ENCODE measurements at places on chromosomes 13 and 19.

DNA sequence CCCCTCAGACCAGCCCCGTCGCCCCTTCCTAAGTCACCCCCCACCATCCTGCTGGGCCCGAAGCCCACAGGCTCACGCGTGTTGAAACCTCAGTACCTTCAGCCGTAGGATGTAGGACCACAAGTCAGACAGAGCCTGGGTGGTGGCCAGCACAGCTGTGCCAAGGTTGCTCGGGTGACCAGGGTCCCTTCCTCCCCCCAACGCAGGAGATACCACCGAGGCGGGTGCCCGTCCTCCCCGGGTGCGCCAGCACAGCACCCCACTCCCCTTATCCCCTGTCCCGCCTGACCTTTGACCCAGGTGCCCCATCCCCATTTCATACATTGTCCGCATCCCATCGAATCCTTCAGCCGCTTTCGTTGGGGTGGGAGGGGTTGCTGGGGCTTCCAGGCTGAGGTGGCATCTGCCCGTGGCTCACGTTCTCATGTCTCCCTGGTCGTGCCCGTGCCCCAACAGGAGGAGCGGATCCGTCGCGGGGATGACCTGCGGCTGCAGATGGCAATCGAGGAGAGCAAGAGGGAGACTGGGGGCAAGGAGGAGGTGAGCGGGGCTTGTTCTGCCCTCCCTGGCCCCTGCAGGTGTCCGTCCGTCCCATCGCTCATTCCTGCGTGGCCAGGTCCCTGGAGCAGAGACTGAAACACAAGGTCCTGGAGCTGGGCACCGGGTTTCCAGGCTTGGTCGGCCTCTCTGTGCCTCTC lies 14.5 kb downstream of the EPN1 start:
- no peak for DNase-seq

DNA sequence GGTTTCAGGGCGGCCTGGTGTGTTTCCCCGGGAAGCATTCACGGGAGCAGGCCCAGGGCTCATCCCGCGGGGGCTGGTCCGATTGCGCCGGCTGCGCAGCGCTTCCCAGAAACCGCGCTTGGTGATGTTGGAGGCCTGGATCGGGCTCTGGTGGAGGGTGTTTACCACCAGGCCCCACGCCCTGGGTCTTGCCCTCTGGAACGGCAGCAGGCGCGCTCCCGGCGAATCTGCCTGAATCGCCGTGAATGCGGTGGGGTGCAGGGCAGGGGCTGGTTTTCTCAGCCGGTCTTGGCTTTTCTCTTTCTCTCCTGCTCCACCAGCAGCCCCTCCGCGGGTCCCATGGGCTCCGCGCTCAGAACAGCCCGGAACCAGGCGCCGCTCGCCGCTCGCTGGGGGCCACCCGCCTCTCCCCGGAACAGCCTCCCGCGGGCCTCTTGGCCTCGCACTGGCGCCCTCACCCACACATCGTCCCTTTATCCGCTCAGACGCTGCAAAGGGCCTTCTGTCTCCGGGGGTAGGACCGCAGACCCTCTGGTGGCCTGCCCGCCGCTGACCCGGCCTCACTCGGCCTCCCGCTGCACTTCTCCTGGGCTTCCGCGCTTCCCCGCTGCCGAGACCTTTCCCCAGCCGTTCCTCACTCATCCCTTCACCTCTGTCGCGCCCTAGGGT lies 69.4 kb upstream of the GJB6 start:
- no peak for DNase-seq

- no peak for DNase-seq
Observed at GRCh38 chr19:10521461-10522171, 4.4 kb upstream of the S1PR5 start.

GRCh38 chr13:111093136-111093535 lies 22.0 kb upstream of the ARHGEF7 start:
- no peak for DNase-seq

DNA sequence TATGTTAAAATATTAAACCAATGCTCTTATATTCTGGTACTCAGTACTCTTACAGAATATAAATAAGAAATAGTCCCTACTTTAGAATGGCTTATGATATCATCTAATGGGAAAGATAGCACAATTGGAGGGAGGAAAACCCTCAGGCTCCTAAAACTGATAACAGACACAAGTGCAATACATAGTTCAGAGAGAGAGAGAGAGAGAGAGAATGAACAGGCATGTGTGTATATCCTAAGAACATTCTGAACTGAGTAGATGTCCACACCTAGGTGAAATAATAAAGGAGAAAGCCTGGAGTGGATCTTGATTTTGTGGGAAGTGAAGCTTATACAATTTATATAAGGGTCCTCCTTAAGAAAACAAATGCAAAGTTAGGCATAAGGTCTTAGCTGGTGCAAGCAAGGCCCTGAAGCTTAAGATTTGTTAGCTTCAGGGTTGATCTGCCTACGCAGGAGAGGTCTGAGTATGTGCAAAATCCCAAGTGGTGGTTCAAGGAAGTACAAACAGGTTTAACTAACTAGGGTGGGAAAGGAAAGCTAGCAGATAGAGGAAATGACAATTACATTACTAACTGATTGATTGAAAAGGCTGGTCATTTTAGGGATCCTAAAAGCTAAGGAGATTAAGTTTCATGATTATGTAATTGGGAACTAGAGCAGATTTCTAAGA lies 53.3 kb downstream of the SOX21 start:
- DNase-seq: no peak

DNA sequence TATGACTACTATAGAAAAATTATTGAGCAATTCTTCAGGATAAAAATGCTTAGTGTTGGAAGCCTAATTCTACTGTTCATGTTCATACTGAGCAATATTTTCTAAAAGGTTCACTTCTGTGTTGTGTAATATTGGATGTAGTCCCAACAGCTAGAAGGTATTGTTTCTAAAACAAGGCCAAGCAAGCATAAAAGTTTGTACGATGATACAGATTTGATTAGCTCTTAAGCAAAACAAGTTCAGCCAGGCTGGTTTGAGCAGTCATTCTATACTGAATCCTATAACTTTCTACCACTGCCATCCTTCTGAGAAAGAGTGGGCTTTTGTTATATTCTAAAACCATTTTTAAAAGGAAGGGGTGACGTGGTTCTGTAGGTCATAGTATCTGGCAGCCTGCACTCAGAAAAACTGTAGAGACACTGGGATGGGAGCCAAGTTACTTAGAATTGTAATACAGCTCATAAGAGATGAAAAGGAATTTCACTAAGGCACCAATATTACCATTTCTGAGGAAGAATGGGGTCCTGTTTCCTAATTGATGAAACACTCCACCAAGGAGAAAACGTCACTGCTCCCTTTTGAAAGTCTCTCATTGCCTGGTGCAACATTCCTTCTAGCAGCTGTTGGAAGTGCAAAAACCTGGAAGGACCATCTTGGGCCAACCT lies 275.0 kb upstream of the DACH1 start:
- no peak for DNase-seq

DNA sequence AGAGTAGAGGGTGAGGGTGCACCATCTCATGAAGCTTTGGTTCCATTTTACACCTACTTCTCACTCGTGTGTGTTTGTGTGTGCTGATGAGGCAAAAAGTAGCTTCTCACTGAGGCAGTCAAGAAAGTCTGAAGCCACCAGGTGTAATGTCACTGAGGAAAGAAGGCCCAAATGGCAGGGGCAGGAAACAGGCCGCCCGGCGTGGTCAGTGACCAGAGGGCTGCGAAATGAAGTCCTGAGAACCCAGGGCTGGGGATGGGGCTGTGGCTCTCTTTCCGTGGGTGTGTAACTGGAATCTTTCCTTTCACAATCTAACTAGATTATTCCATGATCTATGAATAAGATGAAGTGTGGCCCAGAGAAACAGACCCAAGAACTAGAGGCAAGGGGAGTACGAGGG lies 25.5 kb upstream of the TFDP1 start:
- no peak for DNase-seq

- peak; percentile 60 for DNase-seq
Observed at GRCh38 chr13:106561551-106562170, 6.3 kb downstream of the ARGLU1 start.

Measured in activated CD4-positive, alpha-beta T cell treated with anti-CD3 and anti-CD28 coated beads, Interleukin-2, amount 50 U/mL, for 48 hours (primary cell).